BE2C (cell line): ENCODE measurements at places on chromosomes 4 and X.

GRCh38 chr4:124192544-124192943 is 520.0 kb downstream of the ANKRD50 start:
- DNase-seq: no peak

GRCh38 chr4:144374065-144374464 is 233.5 kb upstream of the GYPA start:
- DNase-seq: no peak

- no peak for DNase-seq
Measured at GRCh38 chr4:81459228-81459627, 12.5 kb downstream of the RASGEF1B start.

- no peak for DNase-seq
Measured at GRCh38 chrX:70042399-70043371, 7.1 kb downstream of the AWAT2 start.

DNA sequence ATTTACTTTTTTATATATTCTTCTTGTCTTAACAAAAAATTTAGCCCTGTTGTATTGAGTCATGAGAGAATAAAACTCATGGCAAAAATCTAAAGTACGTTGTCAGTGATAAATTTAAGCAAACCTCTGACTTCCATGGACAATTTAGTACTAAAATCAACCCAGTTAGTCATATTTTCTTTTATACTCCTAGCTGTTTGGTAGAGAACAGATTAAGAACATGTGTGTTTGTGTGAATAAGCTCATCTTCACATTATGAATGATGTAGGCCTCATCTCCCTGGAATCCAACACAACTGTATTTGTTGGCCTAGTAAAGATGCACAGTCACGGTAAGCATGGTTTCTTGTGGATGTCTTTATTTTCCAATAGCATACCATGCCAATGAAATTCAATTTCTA is 40.8 kb upstream of the FAM47B start:
- DNase-seq: no peak

DNA sequence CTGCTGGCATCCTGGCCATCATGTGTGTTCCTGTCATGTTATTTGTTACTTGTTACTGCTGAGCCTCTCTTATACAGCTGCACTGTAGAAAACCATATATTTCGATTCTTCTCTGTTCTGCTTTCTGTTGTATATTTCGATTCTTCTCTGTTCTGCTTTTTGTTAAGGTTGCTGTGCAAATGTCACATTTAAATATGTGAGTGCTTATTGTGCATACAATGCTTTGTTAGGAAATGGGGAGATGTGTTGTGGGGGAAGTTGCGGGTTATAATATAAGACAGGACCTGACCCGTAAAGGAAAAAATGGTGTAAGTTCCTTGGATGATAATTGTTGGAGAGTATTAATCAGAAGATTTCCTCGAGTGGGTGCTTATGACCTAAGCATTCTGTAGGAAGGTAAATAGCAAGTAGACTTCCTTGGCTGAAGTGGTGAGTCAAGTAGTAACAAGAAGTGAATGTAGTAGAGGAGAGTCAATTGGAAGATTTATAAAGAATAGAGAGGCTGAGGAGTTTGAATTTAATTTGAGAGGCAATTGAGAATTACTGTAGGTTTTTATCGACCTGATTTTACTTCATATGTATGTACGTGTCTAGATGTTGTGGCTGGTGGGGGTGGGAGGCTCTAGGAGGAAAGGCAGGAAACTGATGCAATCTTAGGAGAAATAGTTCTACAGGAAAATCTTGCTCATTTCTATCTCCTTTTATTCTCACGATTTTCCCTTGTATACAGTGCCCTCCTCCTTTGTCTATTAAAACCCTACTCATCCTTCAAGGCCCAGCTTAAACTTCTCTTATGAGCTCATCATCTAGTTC is 8.5 kb downstream of the OGT start:
- no peak for DNase-seq

GRCh38 chr4:158053086-158053485 is 119.7 kb downstream of the GASK1B start:
- DNase-seq: no peak

GRCh38 chrX:50372966-50373365 is 97.7 kb downstream of the DGKK start:
- DNase-seq: no peak
